ENCODE measurements at places on chromosomes 1 and 21.

DNA sequence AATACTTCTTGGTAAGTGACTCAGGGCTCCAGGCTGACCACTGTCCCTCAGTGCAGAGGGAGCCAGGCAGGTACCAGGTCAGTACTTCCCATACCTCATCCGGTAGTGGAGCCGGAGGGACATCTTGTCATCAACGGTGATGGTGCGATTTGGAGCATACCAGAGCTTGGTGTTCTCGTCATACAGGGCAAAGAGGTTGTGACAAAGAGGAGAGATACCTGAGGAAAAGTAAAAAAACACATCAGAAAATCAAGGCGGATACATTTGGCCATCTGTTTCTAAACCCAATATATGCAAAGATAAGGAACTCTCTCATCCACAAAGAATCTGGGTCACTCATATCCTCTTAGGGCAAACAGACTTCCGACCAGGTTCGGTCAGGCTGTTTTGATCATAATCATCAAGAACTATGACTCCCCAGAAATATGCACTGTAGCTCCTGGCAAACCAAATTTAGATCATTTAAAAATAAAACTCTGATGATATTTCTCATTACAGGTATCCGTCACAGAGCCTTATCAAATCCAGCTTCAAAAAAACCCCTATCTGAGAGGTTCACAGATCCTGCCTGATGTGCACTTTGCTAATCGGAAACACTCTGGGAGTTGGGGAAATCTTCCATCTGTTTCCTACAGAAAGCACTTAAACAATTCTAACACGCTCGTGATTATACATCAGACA, 87.3 kb downstream of the JAK1 start:
- no peak for DNase-seq

DNA sequence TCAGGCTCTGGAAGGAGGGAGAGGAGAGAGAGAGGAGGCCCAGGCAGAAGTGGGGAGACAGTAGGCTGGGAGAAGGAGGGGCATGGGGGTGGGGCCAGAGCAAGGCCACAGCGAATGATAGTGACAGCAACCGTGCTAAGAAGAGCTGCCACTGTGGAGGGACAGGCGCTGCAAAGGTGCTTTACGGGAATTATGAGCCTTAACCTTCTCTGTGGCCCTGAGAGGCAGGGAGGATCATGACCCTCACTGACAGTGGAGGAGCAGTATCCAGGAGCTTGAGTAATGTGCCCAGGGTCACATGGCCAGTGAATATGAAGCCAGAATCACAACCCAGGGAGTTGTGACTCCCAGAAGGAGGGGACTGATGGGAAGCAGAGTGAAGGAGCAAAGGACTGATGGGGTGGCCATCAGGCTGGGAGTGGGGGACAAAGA, 53.4 kb upstream of the RPL11 start:
- DNase-seq, result no peak

GRCh38 chr1:9038881-9039760, 12.9 kb upstream of the SLC2A7 start:
- no peak for DNase-seq

GRCh38 chr21:44423312-44423821, 31.9 kb upstream of the LRRC3 start:
- DNase-seq, result no peak

DNA sequence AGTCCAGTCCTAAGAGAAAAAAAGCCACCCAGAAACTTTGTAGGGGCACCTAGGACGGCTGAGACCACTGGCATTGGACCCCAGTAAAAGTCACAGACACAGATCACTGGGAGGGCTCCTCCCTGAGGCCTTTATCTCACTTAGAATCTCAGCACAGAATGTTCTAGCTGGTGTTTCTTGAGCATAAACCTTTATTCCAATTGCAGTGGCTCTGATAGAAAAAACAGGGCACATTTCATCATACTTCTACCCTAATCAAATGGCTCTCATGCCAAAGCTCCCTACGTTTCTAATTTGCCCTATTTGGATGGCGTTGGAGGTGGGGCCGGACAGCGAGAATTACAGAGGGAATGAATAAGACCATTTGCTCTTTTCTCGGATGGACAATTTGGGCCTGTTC, 53.8 kb downstream of the NGF start:
- no peak for DNase-seq

DNA sequence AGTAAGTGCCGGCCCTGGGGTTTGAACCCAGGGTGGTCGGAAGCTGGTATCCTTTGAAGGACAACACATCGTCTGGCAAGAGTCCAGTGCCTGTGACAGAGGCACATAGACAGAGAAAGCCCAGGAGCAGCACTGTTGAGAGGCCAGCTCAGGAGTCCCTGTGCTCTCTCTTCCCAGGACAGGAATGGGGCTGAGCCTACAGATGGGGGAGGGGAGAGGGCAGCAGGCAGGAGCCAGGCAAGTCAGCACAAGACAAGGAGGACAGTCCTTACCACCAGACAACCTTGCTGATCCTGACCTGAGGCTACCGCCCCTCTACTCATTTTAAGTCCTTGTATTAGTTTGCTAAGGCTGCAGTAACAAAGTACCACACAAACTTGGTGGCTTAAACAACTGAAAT, 27.7 kb upstream of the SYT6 start:
- no peak for DNase-seq

GRCh38 chr1:7426780-7427604, 344.1 kb upstream of the VAMP3 start:
- DNase-seq, result no peak

DNA sequence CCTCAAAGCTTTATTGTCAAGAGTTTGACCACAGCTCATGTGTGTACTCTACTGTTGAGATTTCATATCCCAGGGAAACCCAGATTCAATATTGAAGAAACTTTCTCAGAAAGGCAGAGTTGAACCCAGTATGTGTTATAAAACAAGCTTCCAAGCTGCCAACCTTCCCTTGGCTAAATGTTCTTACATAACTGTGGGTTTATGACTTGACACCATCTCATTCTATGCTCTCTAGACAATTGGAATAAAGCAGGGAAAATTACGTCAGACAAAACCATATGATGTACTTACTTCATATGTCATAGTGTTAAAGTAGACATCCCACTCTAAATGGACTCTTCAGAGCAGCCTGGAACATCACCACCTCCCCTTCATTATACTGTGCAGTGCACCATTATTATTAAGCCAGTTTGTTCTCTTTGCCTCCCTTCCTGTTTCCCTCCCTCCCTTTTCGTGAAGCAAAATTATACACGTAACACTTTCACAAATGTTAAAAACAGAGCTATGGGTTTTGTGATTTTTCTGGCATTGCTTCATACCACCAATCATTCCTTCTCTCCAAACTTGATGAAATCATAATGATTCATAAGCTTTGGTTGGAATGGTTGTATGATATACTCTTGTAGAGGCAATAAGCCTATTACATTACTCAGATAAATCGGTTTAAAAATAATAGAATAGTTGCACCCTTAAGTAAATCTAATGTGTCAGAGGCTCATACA, 507.2 kb downstream of the LTN1 start:
- no peak for DNase-seq

GRCh38 chr1:160768295-160768657, 27.7 kb upstream of the LY9 start:
- peak; percentile 56 for DNase-seq

- DNase-seq, result no peak
Measured at GRCh38 chr1:98210563-98210962, 289.7 kb upstream of the DPYD start.

- no peak for DNase-seq
Measured at GRCh38 chr1:98280049-98280448, 359.2 kb upstream of the DPYD start.

DNA sequence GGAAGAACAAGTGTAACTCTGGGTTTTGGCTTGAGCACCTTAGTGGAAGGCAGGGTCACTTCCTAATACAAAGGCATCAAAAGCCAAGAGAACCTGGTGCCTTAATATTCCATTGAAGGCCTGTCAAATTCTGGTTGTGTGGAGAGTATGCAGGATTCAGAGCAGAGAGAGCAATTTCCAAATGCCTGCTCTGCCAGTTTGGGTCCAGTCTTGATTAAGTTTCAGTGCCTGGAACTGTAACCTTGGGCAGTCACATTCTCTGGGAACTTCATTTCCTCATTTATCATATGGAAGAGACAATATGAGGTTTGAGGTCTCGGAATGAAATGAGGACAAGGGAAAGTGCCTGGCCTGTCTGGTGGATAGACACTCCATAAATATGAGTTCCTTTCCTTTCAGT, 198.0 kb upstream of the C8B start:
- DNase-seq, result no peak

- no peak for DNase-seq
Measured at GRCh38 chr21:45279446-45280177, 8.1 kb downstream of the POFUT2 start.

DNA sequence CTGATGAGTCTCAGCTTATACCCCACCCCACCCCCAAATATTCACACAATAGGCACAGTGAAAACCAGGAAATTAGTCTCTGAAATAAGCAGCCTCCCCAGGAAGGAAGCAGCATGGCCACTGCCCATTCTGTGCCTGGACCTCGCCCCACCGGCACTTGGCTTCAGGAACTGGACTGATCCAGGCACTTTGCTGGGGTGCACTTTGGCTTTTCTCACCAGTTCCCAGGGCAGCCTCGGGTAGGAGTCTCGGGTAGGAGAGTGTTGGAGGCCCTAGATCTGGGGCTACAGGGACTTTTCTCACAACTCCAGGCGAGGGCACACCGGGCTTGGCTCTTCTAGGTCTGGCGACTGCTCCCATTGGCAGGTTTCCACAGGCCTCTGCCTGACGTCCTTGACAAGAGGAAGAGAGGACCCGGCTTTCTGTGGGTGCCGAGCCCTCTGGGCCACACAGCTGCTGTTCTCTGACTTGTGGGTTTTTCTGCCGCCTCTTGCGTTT, 18.7 kb downstream of the ADARB1 start:
- DNase-seq, result no peak

GRCh38 chr1:63651161-63651701, 58.0 kb downstream of the PGM1 start:
- no peak for DNase-seq

DNA sequence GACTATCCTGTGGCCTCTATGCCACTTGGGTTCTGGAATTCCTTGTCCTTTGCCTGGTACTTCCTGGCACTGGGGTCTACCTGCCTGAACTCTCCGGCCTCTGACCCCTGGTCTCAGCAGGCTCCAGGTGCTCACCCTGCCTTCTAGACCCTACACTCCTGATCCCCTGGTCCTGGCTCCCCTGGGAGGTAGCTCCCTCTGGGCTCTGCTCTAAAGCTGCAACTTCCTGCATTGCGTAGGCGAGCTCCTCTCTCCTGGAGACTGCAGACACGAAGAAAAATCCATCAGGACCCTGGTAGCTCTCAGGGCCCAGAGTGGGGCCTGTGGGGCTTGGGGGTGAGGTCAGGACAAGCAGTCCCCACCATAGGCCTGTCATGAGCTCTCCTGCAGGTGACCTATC, 7.8 kb upstream of the PLEKHG5 start:
- no peak for DNase-seq

- DNase-seq, result no peak
Measured at GRCh38 chr1:55826381-55827080, 611.4 kb upstream of the USP24 start.

DNA sequence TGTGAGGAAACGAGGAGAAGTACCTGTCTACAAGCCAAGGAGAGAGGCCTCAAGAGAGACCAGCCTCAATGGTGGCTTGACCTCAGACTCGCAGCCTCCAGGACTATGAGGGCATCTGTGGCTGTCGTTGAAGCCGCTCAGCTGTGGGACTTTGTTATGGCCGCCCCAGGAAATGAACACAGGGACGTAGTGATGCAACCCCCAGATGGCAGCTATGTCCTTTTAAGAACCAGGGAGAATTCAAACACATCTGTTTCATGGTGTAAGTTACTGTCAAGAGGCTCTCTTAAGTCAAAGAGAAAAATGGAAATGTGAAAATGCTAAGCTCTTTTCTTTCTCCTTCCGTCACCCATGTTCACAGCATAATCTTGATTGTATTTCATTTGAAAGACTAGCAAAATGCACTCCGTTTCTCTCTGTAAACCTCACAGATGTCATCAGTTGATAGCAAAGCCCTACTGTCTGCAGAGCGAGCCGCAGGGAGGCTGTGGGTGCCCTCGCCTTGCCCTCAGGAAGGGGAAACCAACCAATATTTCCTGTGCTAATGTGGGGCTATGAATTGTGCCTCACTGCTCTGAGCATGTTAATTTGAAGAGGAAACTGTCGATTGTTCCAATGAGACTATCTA, 21.3 kb downstream of the UBASH3A start:
- no peak for DNase-seq

GRCh38 chr21:16420031-16420724, 690.4 kb downstream of the USP25 start:
- DNase-seq, result no peak

DNA sequence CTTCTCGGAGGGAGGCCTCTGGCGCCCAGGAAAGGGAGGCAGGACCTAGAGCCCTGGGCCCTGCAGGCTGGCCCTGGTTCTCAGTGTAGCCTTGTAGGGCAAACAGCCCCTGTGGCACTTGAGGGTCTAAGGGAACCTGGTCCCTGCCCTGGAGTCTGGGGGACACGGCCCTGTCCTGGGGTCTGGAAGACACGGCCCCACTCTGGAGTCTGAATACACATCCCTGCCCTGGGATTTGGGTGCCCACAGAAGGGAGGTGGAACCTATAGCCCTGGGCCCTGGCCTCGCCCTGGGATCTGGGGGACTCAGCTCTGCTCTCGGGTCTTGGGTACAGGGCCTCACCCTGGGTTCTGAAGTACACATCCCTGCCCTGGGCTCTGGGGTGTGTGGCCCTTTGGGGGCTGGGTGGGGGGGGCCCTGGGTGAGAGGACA, 97.9 kb downstream of the OBSCN start:
- DNase-seq, result no peak

- DNase-seq, result no peak
Measured at GRCh38 chr1:239417986-239418640, 31.7 kb downstream of the CHRM3 start.

DNA sequence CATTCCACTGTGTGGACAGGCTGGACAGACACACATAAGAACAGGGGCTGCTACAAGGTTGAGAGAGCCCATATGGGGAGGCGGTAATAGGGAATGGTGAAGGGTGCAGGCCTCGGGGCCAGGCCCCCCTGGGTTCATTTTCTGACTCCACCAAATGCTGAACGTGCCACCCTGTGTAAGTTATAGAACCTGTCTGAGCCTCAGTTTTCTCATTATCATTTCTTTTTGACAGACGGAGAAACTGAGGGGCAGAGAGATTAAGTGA, 569.5 kb downstream of the PTPRU start:
- no peak for DNase-seq

DNA sequence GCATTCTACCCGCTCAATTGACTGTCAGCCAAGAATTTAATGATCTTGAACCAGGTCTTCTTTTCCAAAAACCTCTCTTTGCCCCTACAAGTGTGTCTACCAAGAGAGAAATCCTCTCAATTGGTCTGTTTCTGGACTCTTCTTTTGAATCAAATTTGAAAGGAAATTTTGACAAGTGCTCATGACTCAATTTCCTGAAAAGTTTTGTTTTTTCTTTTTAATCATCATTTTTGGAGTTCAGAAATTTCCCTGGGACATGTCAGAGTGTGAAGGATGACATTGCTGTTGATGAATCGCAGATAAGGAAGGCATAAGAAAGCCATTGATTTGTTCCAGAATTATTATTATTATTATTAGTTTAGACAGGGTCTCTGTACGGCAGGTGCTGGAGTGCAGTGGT, 88.2 kb upstream of the AKT3 start:
- no peak for DNase-seq

- no peak for DNase-seq
Measured at GRCh38 chr1:92864131-92864530, 32.3 kb downstream of the RPL5 start.
